Stimulated activated naive CD4-positive, alpha-beta T cell (primary cell): ENCODE measurements at places on chromosomes 4 and X.

DNA sequence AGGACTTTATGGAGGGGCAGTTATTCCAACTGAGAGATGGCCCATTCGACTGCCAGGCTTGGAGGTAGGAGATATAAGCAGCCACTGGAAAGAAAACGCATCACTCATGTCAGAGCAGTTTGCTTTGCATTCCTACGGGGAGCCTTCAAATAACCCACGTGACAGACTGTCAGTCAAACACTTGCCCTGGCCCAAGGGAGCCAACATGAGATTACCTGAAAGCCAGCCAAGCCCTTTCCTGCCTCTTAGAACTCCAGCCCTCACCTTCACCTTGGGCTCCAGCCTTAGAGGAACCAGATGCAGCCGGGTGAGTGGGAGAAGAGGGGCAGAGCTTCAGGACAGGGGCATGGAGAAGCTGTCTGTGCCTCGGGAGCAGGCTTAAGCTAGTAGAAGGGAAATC, 95.3 kb upstream of the CXCL13 start:
- DNase-seq, result no peak

DNA sequence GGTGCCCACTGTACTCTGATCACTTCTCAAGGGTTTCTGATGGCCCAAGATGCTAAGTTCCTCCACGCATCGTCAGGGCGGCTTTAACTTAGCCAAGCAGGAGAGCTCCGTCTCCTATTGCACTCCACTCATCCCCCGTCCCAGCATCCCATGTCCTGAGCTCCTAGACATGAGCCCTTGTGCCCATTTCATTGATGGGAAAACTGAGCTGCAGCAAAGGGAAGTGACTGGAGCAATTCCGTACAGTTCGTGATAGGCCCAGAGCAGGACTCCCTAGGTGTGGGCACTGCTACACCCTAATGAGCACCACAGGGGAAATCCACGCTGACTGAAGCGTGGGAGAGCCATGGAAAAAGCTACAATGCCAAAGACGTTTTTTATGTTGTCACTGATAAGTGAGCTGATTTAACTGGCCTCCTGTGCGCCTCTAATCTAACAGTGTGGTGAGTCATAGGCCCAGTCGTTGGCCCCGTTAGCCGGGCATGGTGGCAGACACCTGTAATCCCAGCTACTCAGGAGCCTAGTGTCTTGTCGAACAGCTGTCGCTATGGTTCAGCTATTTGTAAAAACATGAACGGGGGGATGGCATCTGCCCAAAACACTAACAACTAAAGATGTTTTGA, 14.9 kb downstream of the NSDHL start:
- DNase-seq, result no peak

DNA sequence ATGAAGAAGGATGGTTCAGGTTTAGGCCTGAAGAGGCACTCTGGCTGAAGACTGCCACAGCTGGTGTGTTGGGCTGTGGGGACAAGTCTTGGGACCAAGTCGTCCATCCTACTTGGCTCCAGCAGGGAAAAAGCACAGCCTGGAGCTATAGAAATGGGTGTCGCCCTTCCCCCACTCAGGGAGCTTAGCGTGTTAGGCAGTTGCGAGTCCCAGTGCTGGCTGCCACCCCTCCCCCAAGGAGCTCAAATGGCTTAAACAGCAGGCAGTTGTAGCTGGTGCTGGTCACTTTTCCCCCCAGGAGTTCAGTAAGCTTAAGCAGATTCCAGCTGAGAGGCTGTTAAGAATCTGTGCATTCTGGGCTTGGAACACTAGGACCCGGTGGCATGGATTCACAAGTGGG, 319.5 kb upstream of the POF1B start:
- DNase-seq, result no peak

- DNase-seq, result no peak
Observed at GRCh38 chr4:166045457-166045856, 172.4 kb downstream of the TLL1 start.

- no peak for DNase-seq
Observed at GRCh38 chr4:160927311-160927710, 1236.5 kb downstream of the FSTL5 start.

- DNase-seq, result no peak
Observed at GRCh38 chr4:2651998-2652397, 104.1 kb downstream of the TNIP2 start.

GRCh38 chrX:123731258-123731986, 1.4 kb downstream of the THOC2 start:
- DNase-seq, result no peak

- DNase-seq, result no peak
Observed at GRCh38 chrX:15849555-15849954, 5.1 kb downstream of the AP1S2 start.

- DNase-seq, result no peak
Observed at GRCh38 chr4:65508168-65508567, 162.1 kb downstream of the EPHA5 start.

DNA sequence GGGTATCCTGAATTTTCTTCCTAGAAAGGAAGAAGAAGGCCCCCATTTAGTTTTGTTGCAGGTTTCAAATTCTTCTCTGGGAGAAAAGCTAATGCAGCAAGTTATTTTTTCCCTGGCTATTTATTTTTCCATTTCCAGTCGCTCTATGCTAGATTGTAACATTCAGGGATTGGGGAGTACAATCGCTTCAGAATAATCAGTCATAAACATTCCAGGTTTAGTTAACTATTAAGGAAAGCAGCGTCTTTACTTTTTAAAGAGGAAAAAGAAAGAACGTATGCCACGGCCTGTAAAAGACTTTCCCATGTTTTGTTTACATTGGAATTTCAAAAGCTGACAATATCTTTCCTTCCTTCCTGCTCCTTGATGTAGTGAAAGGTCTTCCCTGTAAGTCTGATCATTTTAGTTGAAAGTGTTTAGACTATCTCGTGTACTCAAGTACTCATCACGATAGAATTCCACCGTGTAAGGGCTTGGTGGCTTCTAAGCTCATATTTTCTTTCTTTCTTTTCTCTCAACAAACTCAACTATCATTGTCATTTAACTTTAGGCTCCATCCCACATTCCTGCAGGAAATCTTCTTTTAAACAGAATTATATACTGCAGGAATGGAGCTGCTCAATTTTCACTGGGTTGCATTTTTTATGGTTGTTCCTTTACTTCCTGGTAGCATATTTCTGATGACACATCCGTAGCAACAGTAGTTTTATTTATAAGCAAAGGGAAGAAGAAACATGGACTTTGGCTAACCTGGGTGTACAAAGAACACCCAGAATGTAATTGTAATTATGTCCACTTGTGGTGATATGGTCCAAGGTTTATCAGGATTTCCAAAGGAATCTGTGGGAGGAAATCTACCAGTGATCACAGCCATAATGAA, 213.1 kb upstream of the FAT1 start:
- DNase-seq, result no peak

DNA sequence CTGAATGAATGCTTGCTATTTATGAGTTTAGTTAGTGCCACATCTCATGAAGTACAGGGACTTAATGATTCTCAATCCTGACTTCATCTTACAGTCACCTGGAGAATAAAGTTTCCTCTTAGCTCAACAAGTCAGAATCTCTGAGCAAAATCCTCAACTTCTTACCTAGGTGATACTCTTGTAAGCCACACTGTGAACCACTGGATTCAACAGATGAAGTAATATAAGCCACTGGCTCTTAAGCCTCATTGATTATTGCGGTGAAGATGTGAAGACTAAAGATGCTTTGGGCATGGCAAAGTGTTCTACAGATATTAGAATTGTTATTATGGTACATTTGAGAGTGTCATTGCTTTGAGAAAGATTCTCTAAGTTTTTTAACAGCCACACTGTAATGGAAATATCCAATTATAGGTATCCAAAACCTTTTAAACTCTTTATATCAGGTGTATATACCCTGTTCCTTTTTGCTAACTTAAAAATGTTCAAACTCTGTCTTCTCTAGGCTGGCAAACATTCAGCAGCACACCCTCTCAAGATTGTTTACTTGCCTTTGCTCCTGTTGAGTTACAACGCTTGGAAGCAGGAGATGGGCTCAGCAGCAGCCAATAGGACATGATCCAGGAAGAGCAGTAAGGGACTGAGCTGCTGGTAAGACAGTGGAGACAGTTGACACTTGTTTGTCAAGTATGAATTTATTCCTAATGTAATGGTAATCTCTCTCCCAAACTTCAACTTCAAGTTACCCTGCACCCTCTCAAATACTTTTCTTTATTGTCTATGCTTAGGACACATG, 43.4 kb downstream of the TET2 start:
- DNase-seq, result no peak

DNA sequence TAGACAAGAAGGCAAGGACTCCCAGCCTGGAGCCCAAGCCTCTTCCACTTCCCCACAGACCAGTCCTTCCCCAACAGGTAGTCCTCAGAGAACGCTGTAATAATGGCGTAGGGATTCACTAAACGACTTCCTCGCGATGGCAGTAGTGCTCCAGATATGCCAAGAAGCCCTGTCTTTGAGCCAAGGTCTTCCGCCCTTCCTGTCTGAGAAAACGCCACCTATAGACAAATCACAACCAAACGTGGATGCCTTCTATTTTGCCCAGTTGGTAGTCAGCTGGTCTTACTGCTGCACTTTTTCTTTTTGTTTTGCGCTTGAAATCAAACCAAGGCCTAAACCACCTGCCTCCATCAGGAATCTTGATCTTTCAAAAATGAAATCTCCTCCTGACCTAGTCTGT, 203.3 kb downstream of the OR13H1 start:
- peak; percentile 81 for DNase-seq

GRCh38 chrX:53711436-53711835, 24.9 kb upstream of the HUWE1 start:
- DNase-seq, result no peak

DNA sequence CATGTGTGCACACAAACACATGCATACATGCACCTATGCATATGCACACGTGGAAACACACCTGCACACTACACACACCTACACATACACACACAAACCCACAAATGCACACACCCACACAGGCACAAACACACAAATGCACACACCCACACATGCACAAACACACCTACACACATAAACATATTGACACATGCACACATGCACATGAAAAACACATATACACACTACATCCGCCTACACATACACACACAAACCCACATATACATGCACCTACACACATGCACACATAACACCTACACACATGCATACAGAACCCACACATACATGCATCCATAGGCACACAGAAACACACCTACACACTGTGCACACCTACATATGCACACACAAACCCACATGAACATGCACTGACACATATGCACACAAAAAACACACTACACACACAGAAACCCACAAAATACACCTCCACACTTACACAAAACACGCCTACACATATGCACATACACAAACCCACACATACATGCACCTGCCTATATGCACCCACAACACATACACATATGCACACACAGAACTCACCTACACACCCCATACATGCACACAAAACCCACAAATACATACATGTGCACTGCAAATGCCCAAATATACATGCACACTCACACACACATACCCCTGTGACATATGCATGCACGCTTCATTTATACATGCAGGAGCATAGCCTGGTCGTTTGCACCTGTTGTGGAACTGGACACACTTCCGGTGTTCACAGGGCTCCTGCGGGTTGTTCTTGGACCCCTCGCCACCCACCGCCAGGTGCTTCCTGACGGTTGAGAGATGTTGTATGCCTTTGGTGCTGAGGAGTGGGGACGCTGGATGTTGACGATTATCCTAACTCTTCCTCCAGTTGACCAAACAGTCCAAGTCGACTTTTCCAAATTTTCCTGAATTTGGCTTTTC, 22.1 kb downstream of the CD99 start:
- no peak for DNase-seq

GRCh38 chr4:38723726-38724474, 58.9 kb downstream of the TLR10 start:
- no peak for DNase-seq

- no peak for DNase-seq
Observed at GRCh38 chr4:118867311-118868067, 21.2 kb upstream of the SYNPO2 start.

DNA sequence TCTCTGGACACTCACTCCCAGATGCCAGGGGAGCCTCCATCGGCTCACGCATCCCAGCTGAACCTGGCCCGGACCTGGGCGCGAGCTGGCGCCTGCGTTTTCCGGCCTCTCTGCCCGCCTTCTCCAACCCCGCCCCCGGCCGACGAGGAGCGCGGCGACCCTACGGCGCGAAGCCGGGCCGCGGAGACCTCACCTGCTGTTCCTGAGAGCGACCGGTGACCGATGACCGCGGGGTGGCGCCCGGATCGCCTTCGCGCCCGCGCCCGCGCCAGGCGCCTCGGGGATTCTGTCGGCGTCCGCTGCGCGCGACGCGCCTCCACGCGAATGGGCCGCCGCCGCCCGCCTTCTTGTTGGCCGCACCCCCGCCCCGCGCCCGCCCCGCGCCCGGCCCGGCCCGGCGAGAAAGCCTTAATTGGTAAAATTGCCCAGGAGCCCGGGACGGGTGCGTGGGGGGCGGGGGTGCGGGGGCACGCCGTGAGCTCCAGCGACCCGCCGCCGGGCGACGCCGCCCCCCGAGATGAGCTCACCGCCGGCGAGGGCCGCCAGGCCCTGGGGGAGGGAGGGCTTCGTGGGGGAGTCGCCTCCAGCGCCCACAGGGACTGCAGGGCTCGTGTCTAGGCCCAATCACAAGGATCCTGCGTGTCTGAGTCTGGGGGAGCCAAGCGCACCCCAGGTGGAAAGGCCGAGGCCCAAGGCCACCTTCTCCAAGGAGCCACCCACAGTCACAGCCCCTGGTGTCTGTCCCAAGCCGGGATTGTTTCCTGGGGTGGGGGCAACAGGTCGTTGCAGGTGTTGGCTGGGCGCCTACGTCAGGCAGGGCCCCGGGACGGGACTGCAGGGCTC, at the start of gene FLNA:
Gene FLNA, minus strand, starts transcription at position 322 of the 843 bp plus-strand sequence. CDS start 3,389 bp downstream, outside the sequence.
- DNase-seq, result no peak

DNA sequence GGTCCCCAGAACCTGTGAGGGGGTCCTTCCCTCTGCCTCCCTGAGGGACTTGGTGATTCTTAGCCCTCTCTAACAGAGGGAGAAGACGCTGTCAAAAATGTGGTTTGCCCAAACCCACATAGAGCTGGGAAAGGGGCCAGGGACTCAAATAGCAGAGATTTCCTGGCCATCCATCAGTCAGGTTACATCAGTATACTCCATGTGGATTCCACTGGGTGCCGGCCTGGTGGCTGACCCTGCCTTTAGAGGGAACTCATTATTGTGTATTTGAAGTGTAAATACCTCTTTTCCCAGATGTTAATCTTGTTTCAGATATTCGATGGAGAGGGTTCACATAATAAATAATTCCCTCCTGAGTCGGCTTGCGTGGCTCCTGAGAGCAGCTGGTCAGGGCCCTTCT, 130.3 kb downstream of the TBL1X start:
- no peak for DNase-seq

DNA sequence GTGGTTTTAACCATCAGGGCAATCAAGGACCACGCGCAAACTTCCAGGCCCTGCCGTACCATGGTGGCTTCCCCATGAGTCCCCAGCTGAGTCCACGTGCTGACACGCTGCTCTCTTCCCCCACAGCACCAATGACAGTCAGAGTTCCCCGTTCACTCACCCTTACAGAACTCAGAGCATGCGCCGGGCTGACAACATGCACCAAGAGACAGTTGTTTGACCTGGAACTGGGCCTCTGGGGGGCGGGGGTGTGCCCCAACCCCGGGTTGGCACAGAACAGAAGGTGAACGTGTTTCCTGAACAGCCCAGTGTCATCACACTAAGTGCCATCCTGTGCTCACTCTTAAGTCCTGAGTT, 29.4 kb downstream of the IRF2 start:
- peak; percentile 16 for DNase-seq

- DNase-seq, result no peak
Observed at GRCh38 chr4:15901007-15901406, 37.5 kb downstream of the FGFBP1 start.

- no peak for DNase-seq
Observed at GRCh38 chrX:154084449-154085300, 12.8 kb downstream of the MECP2 start.

- DNase-seq, result no peak
Observed at GRCh38 chr4:77959566-77960338, 97.1 kb downstream of the MRPL1 start.
